ENCODE measurements at places on chromosomes 6 and 20. TPM values are rescaled to one million over a fixed set of nuclear protein-coding genes. Genes with fewer than 3 reads are reported as not detected.

GRCh38 chr6:48111575-48111974 lies 578 bp upstream of the PTCHD4 start:
- no peak for DNase-seq

- DNase-seq, result no peak
Measured at GRCh38 chr6:41535766-41536165, 10.4 kb upstream of the FOXP4 start.

DNA sequence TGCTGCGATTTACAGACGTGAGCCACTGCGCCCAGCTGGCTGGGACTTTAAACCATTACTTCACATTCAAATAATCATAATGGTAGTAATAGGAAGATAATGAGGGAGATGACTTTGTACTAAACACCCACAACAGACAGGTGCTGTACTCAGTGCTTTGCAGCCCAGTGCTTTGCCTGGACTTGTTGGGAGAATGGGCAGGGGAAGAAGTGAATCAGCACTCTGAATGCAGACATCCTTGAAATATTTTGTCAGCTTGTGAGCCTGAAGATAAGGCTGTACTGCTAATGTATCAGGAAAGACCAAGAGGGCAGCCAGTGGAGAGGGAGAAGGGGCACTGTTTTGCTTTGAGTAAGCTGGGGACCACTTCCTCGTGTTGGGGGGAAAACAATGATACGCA lies 17.4 kb downstream of the NKX2-2 start:
- DNase-seq, result no peak

DNA sequence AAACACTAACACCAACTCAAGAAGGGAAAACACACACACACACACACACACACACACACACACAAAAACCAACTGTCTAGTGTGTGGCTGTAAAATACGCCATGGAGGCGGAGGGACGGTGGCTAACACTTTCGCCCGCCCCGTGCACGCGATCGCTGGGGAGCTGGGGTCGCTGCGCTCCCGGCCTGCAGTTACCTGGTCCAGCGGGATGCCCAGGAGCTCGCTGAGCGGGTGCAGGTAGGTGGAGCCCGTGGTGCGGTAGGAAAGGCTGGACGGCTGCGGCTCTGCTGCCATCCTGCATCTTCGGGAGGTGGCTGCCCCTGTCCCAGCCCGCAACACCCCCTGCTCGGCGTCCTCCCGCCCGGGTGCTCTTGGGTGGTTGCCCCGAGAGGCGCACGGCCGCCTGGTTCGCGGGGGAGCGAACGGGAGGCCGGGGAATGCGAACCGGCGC lies 303 bp downstream of the MBOAT1 start:
- DNase-seq, result no peak

The SIRPD gene
- not detected for total RNA-seq

The CGAS gene
- 1.7 TPM for total RNA-seq

The IMPG1 gene
- total RNA-seq, result not detected

The POLR1H gene
- 23.1 TPM for total RNA-seq

All from right atrium auricular region (tissue), 2 donors.